Astrocyte of the spinal cord (primary cell): ENCODE measurements at places on chromosomes 16 and 17.

DNA sequence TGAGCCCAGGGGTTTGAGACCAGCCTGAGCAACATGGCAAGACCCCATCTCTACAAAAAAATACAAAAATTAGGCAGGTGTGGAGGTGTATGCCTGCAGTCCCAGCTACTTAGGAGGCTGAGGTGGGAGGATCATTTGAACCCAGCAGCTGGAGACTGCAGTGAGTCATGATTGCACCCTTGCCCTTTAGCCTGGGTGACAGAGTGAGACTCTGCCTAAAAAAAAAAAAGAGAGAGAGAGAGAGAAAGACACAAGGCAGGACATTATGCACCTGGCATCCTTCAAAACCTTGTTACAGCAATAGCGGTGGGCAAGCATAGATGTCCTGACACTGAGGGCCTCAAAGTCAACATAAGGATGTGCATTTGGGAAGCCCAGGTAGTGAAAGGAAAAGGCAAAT, 19.9 kb upstream of the SIAH1 start:
- DNase-seq, result no peak

GRCh38 chr16:88477631-88478519, 24.8 kb downstream of the ZFPM1 start:
- DNase-seq, result no peak

DNA sequence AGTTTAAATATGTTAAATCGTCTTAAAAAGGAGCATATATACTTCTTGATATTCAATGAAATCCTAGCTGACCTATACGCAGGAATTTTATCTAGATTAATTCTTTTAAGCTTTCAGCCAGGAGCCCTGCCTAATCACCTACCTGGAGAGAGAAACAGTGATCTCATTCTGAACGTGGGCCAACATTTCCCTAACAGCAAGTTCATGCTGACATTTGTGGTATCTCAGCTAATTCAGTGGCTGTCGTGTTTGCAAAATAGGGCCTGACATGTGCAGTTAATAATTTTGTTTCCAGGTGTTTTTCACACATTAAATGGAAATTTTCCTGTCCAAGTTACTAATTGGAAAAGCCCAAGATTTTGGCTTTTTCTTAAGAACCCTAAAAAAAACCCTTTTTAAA, 17.4 kb downstream of the KRT24 start:
- DNase-seq, result no peak

GRCh38 chr17:74544991-74545842, 698 bp downstream of the CD300C start:
- no peak for DNase-seq

- DNase-seq, result no peak
Measured at GRCh38 chr17:66967837-66968543, 3.5 kb downstream of the CACNG4 start.

DNA sequence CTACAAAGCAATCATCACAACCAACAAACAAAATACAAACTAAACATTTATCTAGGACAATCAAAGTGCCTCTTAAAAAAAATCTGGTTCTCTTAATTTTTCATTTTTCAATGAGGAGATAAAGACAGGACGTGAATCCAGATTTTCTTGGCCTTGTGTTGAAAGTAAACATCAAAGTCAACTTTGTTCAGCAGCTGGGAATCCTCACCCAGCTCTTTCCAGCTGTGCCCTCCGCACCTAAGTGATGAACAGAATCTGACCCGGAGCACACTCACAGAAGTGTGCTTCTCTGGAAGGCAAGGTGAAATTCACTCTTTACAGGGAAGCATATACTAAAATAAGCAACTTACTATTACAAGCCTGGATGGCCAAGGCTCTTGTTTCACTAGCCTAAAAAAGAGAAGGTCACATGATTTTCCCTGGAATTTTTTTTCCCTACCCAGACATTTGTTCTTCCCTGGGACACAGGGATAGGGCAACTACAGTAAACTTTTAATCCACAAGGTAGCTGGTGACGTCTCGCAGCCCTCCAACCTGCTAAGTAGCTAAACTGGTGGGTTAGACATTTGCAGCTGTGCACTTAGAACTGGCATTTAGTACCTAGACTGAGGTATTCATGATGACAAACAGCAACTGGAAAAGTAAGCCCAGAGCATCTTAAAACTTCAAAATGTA, 3.2 kb downstream of the WIPI1 start:
- no peak for DNase-seq

- no peak for DNase-seq
Measured at GRCh38 chr17:57313097-57313835, 56.9 kb downstream of the MSI2 start.

DNA sequence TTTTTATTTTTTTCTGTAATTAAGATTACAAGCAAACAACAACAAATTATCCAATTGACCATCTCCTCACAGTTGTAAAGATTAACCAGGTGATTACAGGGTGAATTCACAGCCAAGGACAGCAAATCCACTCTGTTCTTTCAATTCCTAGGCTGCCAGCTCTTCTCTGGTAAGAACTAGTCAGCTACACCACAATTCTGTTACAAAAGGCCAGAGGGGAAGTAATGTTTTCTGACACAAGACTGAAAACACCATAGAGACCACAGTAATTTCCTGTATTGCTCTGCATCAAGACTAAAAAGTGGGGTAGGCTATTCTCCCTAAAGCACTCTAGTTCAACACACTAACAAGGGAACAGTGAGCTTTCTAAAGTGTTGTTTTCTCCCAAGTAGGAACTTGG, 10.6 kb downstream of the CA10 start:
- peak; percentile 64 for DNase-seq

GRCh38 chr16:80082906-80083305, 457.9 kb upstream of the DYNLRB2 start:
- DNase-seq, result no peak

DNA sequence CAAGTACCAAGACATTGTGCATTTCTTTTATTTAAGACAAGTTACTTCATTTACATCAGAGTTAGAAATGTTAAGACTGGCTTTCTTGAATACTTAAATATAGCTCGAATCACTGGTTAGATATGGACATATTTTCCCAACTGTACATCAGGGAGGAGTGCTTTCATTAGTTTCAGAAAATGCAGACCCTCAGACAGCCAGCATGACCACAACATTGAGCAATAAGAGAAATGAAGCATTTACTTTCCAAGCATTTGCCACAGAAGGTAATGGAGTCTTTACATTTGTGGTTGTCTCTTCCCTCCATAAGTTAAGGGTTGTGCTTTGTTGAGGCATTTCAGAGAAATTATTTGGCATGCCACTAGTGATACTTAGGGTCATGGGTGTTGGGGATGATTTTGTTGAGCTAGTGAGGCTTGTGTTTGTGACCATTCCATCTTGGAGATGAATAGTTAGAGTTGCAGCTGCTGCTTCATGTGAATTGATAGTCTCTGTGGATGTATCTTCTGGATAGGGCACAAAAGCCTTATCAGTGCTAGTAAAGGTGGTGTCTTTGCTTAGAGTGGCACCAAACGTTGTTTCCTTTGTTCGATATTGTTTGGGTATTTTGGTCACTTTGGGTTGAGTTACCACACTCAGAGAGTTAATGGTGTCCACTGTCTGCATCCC, 2.1 kb downstream of the OMG start:
- no peak for DNase-seq

DNA sequence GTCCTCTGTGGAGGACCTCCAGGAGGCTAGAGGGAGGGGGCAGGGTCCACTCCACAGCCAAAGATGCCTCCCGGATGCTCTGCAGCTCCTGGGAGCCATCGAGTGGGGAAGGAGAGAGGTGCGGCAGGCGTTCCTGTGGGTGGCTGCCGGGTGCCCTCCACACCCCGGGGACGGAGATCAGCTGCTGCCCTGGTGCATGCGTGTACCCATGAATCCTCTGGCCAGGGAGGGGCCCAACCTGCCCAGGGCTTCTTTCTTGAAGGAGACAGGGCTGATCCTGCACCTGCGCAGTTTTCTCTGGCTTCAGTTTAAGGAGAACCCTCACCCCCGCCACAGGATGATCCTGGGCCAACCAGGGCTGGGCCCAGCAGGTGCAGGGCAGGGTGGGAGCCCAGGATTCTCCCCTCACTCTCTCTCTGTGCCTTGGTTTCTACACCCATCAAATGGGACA, 33.5 kb upstream of the DOC2B start:
- no peak for DNase-seq

- DNase-seq, result no peak
Measured at GRCh38 chr17:1735834-1736347, 6.8 kb upstream of the SERPINF2 start.

DNA sequence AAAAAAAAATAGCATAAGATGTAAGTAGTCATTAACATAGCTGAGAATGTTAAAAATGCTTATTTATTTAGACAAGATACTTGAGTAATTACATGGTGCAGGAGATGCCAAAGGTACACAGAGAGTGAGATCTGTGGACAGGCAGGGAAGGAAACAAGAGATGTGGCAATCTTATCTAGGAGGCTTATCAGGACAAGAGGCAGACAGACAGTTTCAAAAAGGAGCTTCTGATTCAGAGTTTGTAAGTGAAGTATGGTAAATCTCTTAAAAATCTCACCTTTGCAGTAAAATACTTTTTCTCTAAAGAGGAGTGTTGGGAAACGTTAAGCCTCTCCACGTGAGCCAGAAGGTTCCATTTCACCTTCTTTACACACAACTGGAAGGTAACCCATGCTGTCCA, 19.9 kb upstream of the GHDC start:
- no peak for DNase-seq

DNA sequence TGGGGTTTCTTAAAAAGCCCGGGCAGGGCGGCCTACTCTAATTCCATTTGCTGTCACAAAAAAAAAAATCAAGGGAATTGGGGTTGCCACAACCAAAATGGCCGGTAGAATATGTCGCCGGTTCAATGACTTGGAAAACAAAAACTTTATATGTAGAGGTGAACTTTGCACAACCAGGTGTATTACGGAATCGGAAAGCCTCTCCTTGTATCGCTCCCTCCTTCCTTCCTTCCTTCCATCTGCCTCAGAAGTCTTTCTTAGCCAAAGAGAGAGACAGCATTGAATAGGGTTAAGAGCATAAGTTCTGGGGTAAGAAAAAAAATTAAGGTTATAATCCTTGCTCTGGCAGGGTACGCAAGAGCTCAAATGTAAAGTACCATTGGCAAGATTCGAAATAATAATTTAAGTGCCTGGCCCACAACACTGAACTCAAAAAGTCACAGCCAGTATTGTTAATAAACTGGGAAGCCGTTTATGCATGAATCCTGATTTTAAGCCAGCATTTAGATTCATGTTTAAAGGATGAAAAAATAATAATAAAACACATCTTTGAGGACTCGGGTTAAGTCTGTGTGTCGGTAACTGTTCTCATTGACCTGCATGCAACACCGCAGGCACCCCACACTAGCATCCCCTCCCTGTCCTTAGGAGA, 522 bp upstream of the GLG1 start:
- no peak for DNase-seq

DNA sequence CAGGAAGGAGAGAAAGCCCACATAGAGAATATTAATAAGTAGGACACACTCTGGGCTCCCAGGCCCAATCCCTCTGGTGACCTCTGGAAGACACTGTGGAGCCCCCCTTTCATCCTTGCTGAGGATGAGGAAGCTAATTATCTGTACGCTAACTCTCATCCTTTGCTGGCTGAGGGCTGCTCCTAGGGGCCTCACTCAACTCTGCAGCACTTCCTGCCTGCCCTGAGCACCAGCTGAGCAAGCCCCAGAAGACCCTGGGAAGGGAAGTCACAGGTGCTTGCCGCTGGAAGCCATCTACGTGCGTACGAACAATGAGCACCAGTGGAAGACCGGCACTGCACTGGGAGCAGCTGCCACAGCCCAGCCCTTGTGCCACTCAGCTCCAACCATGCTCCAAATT, 145.8 kb upstream of the CDH5 start:
- no peak for DNase-seq

DNA sequence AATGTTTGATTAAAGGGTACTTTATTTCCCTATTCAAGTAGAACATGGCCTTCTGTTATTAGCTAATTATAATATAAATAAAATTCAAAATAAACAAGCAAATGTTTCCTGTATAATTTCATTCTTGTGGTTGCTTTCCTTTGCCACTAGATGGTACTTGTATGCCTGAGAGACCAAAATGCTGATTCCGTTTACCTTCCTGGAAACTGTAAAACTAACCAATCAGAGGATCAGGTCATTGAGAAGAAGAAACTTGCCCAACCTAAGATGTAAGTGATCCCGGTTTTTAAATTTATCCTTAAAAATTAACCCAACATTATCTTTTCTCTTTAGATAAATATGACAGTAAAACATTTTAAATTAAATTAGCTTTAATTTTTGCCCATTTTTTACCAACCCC, 8.1 kb upstream of the ABCA5 start:
- DNase-seq, result peak; percentile 42

DNA sequence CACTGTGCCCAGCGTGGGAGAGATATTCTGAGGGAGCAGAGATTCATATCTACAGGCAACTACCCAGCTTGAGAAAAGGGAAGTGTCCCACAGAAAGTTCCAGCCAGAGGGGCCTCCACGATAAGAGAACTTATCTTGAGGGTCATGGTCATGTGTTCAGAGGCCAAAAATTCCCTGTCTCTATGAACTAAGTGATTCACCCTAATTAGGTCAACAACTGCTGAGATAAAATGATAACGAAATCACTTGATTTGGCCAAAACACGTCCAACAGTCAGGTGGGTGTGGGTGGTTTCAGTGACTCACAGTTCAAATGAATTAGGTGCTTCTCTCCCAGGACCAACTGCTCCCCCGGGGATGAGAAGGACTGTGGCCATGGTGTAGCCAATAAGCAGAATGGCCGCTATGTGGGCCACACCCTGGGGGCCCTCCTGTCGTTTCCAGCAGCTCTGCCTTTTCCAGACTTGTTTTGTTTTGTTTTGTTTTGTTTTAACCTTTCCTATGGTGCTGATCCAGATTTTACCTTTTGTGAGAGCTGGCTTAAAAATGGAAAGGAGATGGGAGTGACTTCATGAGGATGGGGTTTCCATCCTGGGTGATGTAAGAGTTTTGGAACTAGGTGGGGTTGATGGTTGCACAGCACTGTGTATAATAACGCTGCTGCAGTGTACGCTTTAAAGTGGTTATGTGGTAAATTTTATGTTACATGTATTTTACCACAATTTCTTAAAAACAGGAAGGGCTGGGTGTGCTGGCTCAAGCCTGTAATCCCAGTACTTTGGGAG, 8.7 kb downstream of the DNAI2 start:
- no peak for DNase-seq

GRCh38 chr16:65244787-65245186, 122.9 kb upstream of the CDH11 start:
- DNase-seq, result no peak

- DNase-seq, result no peak
Measured at GRCh38 chr16:85445779-85446222, 167.3 kb upstream of the GSE1 start.

- no peak for DNase-seq
Measured at GRCh38 chr17:69066482-69066881, 5.8 kb upstream of the ABCA9 start.

DNA sequence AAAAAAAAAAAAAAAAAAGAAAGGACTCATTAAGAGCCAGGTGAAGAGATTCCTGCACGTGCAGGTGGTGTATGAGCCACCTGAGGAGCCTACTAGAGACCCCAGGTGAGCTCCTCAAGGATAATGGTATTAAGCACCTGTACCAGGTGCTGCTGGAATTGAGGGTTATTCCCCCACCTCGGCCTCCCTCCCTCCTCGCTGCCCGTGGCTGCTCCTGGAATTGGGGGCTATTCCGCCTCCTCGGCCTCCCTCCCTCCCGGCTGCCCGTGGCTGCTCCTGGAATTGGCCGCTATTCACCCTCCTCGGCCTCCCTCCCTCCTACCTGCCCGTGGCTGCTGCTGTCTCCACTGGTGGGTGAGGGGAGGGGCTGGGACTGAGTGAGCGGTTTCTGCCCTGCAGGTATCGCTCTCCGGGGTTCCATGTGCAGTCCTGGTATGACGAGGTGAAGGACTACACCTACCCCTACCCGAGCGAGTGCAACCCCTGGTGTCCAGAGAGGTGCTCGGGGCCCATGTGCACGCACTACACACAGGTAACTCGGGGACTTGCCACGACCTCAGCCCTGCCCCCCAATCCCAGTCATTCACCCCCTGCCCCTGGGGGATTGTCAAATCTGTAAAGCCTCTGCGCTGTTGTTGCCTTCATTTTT, 29.3 kb downstream of the CRISPLD2 start:
- DNase-seq, result no peak
